Activated CD4-positive, alpha-beta memory T cell treated with anti-CD3 and anti-CD28 coated beads, Interleukin-2, amount 10 ng/mL, durations not matched to agents 7 days and 5 days (primary cell): ENCODE measurements at places on chromosomes 16 and 17.
A peak's percentile ranks its signal among the peaks of the same experiment; 100 is the strongest.

DNA sequence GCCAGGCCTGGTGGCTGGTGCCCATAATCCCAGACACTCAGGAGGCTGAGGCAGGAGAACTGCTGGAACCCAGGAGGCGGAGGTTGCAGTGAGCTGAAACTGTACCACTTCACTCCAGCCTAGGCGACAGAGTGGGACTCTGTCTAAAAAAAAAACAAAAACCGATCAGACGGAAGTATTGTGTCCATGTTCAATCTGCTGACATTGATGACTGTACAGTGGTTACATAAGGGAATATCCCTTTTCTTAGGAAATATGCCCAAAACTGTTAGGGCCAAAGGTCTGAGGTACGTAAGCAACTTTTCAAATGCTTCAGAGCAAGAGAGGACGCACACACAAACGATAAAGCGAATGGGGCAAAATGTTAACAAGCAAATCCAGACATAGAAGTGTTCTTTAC, 69.8 kb upstream of the DNAH17 start:
- DNase-seq, result no peak

GRCh38 chr17:66200685-66201092, 8.8 kb upstream of the CEP112 start:
- peak; percentile 51 for DNase-seq

DNA sequence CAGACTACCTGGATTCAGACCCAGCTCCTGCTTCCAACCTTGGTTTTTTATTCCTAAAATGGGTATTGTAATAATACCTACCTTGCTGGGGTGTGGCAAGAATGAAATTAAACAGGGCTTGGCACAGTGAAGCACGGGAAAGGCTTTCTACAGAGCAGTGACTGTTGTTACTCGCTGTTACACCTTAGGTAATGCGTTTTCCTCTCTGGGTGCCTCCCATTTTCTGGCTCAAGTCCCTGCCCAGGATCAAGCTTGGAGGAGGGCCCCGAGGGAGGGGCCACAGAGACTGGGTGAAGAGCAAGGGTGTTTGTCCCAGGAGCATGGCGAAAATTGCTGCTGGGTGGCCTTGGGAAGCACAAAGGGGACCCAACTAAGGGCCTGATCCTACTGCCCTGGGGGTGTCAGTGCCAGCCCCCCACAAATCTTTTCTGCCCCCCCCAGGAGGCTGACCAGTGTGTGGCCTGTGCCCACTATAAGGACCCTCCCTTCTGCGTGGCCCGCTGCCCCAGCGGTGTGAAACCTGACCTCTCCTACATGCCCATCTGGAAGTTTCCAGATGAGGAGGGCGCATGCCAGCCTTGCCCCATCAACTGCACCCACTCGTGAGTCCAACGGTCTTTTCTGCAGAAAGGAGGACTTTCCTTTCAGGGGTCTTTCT, 13.3 kb downstream of the MIEN1 start:
- no peak for DNase-seq

GRCh38 chr16:12906271-12906670, 4.9 kb downstream of the SHISA9 start:
- no peak for DNase-seq

DNA sequence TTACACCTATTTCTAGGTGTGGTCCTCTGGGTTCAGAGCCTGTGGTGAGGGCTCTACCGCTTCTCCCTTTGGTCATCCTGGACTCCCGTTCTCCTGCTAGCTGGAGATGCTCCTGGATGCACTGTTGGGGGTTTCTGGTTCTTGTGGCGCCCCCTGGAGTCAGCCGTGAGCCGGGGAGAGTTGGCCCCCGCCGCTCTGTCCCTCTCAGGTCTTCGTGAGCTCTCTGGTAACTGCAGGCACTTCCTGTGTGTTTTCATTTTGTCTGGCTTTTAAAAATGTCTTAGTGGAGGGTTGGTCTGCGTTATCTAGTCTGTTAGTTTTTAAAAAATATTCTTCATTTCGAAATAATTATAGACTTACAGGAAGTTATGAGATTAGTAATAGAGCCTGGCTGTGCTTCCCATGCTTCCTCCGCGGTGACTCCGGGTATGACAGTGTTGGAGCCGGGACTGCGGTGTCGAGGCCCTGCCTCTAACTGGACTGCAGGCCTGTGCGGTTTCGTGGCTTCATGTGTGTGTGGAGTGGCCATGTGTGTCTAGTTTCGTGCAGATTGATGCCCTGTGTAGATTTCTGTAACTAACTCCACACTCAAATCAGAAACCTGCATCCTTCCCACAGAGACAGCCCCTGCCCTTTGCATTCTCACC, 78.0 kb upstream of the ZNF750 start:
- peak; percentile 24 for DNase-seq

- no peak for DNase-seq
Observed at GRCh38 chr16:66618588-66619375, 14.3 kb downstream of the CMTM3 start.

- DNase-seq, result no peak
Observed at GRCh38 chr17:19579192-19579761, 45.6 kb downstream of the SLC47A1 start.

DNA sequence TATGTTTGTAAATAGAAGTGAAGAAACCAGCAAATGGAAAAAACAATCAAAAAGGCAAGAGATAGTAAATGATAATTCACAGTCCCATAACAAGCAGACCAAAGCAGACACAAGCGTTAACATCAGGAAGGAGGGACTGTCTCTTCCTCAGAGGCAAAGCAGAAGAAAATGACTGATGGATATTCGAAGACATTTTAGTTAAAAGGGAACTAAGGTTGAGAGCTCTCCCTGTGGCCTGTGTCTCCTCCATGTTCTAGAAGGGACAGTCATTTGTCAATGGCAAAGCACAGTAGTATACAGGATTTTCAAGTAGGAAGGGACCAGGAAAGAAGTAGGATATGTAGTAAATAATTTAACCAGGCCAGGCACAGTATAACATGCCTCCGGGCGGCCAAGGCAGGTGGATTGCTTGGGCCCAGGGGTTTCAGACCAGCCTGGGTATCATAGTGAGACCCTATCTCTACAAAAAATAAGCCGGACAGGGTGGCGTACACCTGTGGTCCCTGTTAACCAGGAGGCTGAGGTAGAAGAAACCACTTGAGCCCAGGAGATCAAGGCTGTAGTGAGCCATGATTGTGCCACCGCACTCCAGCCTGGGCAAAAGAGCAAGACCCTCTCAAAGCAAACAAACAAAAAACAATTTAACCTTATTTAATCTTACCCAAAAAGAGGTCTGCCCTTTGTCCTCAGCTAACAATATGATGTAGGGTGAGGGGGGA, 3.7 kb downstream of the ZDHHC7 start:
- no peak for DNase-seq

DNA sequence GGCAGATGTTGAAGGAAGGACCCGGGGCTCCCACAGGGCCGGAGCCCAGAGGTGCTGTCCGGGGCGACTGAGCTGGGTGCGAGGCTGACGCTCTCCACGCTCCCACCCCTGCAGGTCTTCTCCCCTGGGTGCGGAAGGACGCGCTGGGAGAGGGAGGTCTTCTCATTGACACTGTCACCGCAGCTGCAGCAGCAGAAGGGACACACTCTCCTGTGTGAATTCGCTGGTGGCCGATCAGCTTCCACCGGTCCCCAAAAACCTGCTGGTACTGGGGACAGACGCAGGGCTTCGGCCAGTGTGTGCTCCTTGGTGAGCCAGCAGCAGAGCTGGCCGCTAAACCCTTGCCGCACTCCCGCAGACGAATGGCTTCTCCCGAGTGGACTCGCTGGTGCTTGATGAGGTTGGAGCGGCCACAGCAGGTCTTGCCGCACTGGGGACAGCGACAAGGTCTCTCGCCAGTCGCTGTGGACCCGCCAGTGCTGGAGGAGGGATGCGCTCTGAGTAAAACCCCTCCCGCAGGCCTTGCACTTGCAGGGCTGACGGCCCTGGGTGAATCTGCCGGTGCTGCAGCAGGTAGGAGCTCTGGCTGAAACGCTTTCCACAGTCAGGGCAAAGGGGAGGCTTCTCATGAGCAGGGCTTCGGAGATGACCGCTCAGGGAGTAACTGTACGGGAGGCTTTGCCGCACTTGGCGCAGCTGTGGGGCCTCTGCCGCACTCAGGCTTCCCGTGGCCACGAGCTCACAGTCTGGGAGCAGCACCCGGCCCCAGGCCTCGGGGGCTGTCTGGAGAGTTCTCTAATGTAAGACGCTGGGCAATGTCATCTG, 6.2 kb downstream of the ZNF843 start:
- DNase-seq, result no peak

GRCh38 chr17:21545064-21545463, 147.3 kb upstream of the KCNJ18 start:
- DNase-seq, result no peak

- no peak for DNase-seq
Observed at GRCh38 chr16:52696126-52696525, 149.2 kb upstream of the TOX3 start.

GRCh38 chr17:48439110-48439850, 9.3 kb upstream of the SKAP1 start:
- no peak for DNase-seq

GRCh38 chr17:81656835-81657234, 493 bp upstream of the PDE6G start:
- DNase-seq, result no peak

DNA sequence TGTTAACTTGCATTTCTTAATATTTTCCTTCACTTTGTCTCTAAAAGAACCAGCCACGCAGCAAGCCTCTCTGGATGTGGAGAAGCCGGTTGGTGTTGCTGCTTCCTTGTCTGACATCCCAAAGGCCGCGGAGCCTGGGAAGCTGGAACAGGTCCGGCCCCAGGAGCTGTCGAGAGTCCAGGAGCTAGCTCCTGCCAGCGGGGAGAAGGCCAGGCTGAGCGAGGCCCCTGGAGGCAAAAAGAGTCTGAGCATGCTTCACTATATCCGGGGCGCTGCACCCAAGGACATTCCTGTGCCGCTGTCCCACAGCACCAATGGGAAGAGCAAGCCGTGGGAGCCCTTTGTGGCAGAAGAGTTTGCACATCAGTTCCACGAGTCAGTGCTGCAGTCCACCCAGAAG, 22.8 kb downstream of the GINS2 start:
- DNase-seq, result no peak

DNA sequence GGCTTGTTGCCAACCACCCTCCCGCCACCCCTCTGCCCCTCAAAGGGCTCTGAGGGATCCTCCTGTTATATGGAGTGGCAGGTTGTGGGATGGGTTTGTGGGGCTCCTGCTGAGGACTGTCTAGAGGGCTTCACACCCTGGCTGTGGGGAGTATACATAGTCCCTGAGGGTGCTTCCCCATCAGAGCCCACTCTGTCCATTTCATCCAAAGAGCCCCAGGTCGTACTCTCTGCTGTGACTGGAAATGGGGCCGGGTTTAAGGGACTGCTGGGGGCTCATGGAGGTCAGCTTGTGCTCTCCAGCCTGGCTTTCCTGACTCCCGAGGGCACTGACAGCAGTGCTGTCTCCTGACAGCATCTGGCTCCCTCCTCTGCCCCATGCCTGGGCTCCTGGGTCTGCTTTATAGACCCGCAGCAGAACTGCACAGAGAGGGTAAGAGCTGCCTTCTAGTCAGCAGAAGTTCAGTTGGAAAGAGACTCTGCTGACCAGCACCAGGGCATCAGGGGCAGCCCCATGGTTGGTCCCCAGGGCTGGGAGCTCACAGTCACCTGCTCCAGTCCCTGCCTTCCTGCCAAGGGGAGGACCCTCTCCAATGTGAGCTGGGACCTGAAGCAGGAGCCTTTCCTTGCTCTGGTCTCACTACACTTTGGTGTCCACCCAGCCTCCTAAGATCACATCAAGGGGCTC, 17.8 kb upstream of the TNS4 start:
- no peak for DNase-seq

GRCh38 chr16:29779474-29779873, 1.4 kb downstream of the ZG16 start:
- no peak for DNase-seq

- no peak for DNase-seq
Observed at GRCh38 chr17:35799942-35800341, 4.5 kb upstream of the MMP28 start.

GRCh38 chr17:40695874-40696472, 7.6 kb downstream of the KRT24 start:
- DNase-seq, result no peak

DNA sequence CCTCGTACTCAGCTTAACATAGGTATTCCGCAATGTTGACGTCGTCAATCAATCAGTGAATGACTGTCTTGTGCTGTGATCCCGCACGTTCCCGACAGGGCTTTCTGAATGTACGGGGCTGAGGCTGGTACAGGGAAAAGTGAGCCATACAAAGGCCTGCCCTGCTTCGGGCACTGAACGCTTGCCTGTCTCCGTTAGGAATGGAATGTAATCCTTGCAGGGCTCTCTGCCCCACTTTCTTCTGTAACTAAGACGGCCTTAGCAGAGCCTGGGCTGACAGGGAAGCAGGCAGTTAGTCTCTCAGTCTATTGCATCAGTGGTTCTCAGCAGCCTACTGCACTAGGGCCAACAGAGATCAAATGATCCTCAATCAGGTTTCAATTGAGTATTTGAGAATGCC, 16.2 kb upstream of the MYH3 start:
- no peak for DNase-seq

DNA sequence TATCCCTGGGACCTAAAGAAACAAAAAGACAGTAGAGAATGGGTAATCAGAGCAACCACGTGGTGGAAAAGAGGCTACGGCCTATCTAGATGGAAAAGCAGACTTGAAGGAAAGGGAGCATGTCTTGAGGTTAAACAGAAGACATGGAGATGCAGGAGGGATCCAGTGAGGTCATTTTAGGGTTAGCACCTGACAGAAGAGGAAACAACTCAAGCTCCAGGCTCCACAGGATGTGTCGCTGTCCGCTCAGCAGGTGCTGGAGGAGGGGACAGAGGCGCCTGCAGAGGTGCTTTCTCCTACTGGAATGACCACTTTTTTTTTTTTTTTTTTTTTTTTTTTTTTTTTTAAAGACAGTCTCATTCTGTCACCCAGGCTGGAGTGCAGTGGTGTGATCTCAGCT, 47.5 kb upstream of the CLEC3A start:
- peak; percentile 17 for DNase-seq

DNA sequence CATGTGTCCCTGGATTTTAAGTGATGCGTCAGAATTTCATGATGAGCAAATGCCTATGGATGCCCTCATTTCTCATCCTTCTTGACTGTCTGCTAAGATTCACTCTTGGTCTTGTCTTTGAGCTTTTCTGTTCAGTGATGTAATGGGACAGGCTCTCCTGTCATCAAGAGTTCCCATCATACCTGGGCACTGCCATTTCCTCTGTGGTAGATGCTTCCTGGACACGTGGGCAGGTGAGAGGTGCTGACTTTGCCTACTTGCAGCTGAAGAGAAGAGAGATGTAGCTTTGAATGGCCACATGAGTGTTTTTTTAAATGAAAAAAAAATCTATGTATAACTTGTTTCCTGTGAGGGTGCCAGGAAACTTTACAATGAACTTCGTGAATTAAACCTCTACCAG, 557.7 kb downstream of the MAF start:
- peak; percentile 52 for DNase-seq
